ENCODE measurements at places on chromosomes 2 and 18. TPM values are rescaled to one million over a fixed set of nuclear protein-coding genes. Genes with fewer than 3 reads are reported as not detected.

- H3K36me3 ChIP-seq, result no peaks in the 10 kb centered on the region
- no peak for DNase-seq
- H3K4me3 ChIP-seq, result no peak overlapping the region
- 0 out of 2 replicates have a peak, but pooled peaks cover 3% of the 10 kb centered on the region for H3K27me3 ChIP-seq
- H3K4me1 ChIP-seq, result no peaks in the 10 kb centered on the region
Observed at GRCh38 chr18:13185675-13186198, 32.8 kb upstream of the LDLRAD4 start.

DNA sequence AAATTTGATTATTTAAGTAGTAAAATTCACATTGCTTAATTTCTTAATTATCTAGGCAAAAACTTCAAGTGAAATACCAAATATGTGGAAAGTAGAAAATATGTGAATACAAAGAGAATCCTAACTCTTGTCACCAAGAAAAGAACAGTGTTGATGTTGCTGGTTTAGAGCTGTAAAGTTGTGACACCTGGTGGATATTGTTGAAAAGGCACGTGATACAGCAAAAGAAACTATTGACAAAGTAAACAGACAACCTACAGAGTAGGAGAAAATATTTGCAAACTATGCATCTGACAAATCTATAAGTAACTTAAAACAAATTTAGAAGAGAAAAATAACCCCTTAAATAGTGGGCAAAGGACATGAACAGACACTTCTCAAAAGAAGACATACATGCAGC, 25.6 kb upstream of the ZC3H15 start:
- no peaks in the 10 kb centered on the region for H3K27me3 ChIP-seq
- no peak overlapping the region for H3K4me3 ChIP-seq
- no peak for DNase-seq
- no peaks in the 10 kb centered on the region for H3K36me3 ChIP-seq
- H3K4me1 ChIP-seq, result no peaks in the 10 kb centered on the region

DNA sequence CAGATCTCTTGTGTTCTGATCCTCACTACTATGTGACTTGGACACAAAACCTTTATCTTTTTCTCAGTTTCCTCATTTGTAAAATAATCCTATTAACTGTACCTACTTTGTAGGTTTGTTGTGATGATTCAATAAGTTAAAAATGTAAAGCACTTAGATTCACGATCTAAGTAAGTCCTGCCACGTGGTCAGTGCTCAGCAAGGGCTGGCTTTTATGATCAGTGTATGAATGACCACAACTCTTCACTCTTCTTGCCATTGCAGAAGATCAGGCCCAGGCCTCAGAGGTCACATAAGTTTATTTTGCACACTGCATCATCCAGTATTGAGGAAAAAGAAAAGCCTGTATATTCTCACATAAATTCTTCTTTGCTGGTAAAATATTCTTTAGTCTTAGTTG, 1192.5 kb upstream of the ACVR2A start:
- no peaks in the 10 kb centered on the region for H3K4me1 ChIP-seq
- no peaks in the 10 kb centered on the region for H3K27me3 ChIP-seq
- no peaks in the 10 kb centered on the region for H3K36me3 ChIP-seq
- DNase-seq, result no peak
- no peak overlapping the region for H3K4me3 ChIP-seq
- no peak overlapping the region for H3K27ac ChIP-seq

Gene ABHD3
- total RNA-seq, result 142 TPM

Gene TCF4
- total RNA-seq, result 181 TPM

Gene GPR39
- not detected for total RNA-seq

- H3K4me3 ChIP-seq, result no peak overlapping the region
- no peaks in the 10 kb centered on the region for H3K36me3 ChIP-seq
- H3K27ac ChIP-seq, result no peak overlapping the region
- H3K4me1 ChIP-seq, result no peaks in the 10 kb centered on the region
- no peak for DNase-seq
Observed at GRCh38 chr2:222264791-222265320, 33.9 kb downstream of the PAX3 start.

GRCh38 chr18:24736662-24737330, 276.4 kb downstream of the HRH4 start:
- H3K4me1 ChIP-seq, result no peaks in the 10 kb centered on the region
- no peaks in the 10 kb centered on the region for H3K36me3 ChIP-seq
- no peak overlapping the region for H3K4me3 ChIP-seq
- H3K27ac ChIP-seq, result no peak overlapping the region
- DNase-seq, result no peak
- H3K27me3 ChIP-seq, result no peaks in the 10 kb centered on the region

DNA sequence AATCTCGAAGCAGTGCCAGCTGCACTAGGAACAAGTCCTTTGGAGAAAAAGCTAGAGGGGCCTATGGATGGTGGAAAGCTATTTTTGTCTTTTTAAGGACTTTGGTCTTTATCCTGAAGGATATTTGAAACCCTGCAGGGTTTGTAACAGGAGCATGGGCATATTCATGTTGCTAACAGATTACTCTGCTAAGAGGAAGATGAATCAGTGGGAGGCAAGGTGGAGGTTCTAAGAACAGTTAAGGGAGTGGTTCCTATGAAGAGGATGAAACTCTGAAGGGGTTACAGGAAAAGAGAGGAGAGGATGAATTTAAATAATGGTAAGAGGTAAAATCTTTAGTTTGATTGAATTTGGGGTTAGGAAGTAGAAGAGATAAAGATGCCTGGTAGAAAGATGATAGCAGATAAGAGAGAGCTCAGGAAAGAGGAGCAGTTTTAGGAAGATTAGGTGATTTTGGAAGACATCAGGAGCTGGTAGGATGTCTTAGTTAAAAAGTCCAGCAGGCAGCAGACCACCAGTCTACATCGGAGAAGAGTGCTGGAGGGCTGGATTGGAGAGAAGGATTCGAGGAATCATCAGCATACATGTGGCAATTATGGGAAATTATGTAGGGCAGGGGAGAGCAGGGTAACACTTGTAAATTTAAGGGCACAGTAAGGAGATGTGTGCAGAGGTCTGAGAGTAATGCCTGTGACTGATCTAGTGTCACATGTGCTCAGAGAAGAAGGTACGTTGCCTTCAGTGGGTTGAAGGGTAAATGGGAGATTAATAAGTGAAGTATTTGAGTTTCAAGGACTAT, 39.3 kb upstream of the C1GALT1C1L start:
- no peaks in the 10 kb centered on the region for H3K36me3 ChIP-seq
- no peak for DNase-seq
- H3K4me1 ChIP-seq, result peaks cover 5% of the 10 kb centered on the region

Gene MALL
- total RNA-seq, result not detected

GRCh38 chr18:332007-332406, 64.2 kb upstream of the THOC1 start:
- H3K36me3 ChIP-seq, result no peaks in the 10 kb centered on the region
- no peaks in the 10 kb centered on the region for H3K4me1 ChIP-seq
- DNase-seq, result no peak
- H3K27ac ChIP-seq, result no peak overlapping the region

Gene SRD5A2
- 0.04 TPM for total RNA-seq

DNA sequence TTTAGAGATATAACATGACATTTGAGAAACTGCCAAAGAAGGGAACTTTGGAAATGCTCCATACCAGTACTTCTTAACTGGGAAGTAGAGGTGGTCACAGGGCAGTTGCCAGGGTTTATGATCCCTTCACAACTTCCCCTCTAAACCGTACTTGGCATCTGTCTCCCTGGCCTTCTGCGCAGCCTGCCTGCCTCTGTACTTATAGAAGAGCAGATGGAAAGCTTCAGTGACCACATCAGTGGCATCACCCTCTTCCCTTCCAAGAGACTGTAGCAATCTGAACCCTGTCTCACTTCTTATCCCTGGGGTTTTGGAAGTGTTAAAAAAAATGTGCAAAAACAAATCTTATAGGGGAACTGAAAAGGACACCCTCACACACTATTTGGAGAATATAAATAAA, 64.1 kb downstream of the EIF2AK3 start:
- H3K27me3 ChIP-seq, result no peaks in the 10 kb centered on the region
- H3K4me3 ChIP-seq, result no peak overlapping the region
- H3K36me3 ChIP-seq, result peaks cover 6% of the 10 kb centered on the region
- no peak overlapping the region for H3K27ac ChIP-seq

GRCh38 chr2:74690571-74690970, 36.5 kb downstream of the SEMA4F start:
- H3K4me1 ChIP-seq, result peaks cover 3% of the 10 kb centered on the region
- no peak overlapping the region for H3K4me3 ChIP-seq
- H3K36me3 ChIP-seq, result no peaks in the 10 kb centered on the region

GRCh38 chr2:104836265-104836664, 17.6 kb upstream of the POU3F3 start:
- H3K4me3 ChIP-seq, result no peak overlapping the region
- no peak overlapping the region for H3K27ac ChIP-seq
- H3K4me1 ChIP-seq, result no peaks in the 10 kb centered on the region
- no peak for DNase-seq

Gene MAB21L4
- not detected for total RNA-seq

Gene VIT
- not detected for total RNA-seq

DNA sequence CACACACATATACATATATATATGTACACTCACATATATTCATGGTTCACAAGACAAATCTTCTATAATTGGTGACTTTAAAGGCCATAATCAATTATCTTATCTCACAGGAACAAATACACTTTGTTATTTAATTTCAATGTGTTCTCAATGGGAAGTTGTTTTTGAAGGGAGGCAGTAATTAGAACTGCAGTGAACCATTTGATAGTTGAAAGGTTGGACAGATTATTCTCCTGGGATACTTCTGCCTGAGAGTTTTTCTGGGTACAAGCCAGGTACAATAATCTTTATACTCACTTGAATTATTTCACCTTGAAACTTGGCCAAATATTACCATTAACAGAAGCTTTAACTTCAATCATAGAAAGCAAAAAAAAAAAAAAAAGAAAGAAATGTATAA, 546.6 kb upstream of the LRRTM4 start:
- no peak overlapping the region for H3K4me3 ChIP-seq
- H3K27ac ChIP-seq, result no peak overlapping the region
- no peaks in the 10 kb centered on the region for H3K36me3 ChIP-seq

GRCh38 chr2:25936889-25937545, 45.3 kb downstream of the KIF3C start:
- DNase-seq, result no peak
- H3K27me3 ChIP-seq, result no peaks in the 10 kb centered on the region
- H3K4me1 ChIP-seq, result no peaks in the 10 kb centered on the region
- H3K36me3 ChIP-seq, result no peaks in the 10 kb centered on the region

- peak overlapping the region; percentile 84 for H3K27ac ChIP-seq
- no peaks in the 10 kb centered on the region for H3K27me3 ChIP-seq
- peak overlapping the region; percentile 76 for H3K4me3 ChIP-seq
- peaks cover 24% of the 10 kb centered on the region for H3K36me3 ChIP-seq
- no peak for DNase-seq
Observed at GRCh38 chr2:178450524-178450773, 526 bp downstream of the PRKRA start.

- DNase-seq, result no peak
- H3K36me3 ChIP-seq, result no peaks in the 10 kb centered on the region
- no peak overlapping the region for H3K27ac ChIP-seq
- H3K4me1 ChIP-seq, result no peaks in the 10 kb centered on the region
- H3K4me3 ChIP-seq, result no peak overlapping the region
Observed at GRCh38 chr2:131042148-131042775, 51.0 kb downstream of the FAM168B start.

DNA sequence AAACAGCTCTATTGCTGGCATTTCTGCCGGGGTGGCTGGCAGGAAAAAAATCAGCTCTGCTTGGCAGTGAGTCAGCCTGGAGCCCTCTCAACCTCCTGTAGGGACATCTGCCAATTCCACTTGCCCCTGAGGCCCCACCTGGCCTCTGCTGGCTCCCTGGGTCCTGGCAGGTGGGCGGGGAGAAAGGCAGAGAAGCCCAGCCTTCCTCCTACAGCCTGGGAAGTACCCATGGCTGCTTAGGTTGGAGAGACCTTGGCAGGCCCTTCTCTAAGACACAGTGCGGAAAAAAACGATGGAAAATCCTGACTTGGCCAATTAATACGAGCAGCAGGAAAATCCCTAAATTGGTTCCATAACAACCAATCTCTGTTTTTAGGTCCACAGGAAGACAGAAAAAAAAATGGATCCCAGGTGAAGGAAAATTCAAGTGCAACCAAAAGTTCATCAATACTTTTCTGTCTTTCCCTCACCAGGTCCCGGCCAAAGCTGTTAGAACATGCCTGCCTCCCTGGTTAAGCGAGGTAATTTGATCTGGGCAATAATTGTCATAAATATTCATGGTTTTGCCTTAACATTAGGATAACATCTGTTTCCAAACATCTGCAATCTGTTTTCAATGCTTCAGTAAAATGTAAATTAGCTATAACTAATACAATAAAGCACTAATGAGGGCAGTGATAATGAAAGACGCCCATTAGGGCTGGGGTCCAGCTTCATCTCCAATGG, 245.9 kb downstream of the TFCP2L1 start:
- H3K36me3 ChIP-seq, result no peaks in the 10 kb centered on the region
- no peaks in the 10 kb centered on the region for H3K4me1 ChIP-seq
- no peak overlapping the region for H3K4me3 ChIP-seq
- no peaks in the 10 kb centered on the region for H3K27me3 ChIP-seq
- DNase-seq, result no peak

GRCh38 chr2:213166109-213166508, 14.7 kb upstream of the IKZF2 start:
- H3K36me3 ChIP-seq, result no peaks in the 10 kb centered on the region
- no peaks in the 10 kb centered on the region for H3K27me3 ChIP-seq
- no peaks in the 10 kb centered on the region for H3K4me1 ChIP-seq
- no peak for DNase-seq
- H3K27ac ChIP-seq, result no peak overlapping the region
- H3K4me3 ChIP-seq, result no peak overlapping the region
